ENCODE measurements at places on chromosomes 2 and 18.

GRCh38 chr18:31510319-31510718, 12.3 kb downstream of the DSG2 start:
- no peak for DNase-seq

GRCh38 chr2:135230150-135230549, 178.1 kb downstream of the RAB3GAP1 start:
- DNase-seq: no peak

DNA sequence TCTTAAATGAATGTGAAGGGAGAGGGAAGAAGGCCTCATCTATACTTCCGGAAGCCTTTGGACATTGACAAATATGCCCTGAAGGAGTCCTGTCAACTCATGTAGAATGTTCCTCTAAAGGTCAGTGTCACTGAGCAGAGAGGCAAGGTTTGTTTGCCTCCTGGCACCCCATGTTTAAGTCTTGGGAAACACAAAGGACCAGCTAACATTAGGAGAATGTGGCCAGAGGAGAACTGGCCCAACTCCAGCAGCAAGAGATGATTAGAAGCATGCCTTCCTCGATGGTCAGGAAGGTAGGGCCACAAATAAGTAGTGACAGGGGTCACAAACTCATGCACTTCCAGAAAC, 5.7 kb downstream of the DYSF start:
- no peak for DNase-seq

GRCh38 chr2:163774862-163775261, 39.1 kb upstream of the FIGN start:
- no peak for DNase-seq

DNA sequence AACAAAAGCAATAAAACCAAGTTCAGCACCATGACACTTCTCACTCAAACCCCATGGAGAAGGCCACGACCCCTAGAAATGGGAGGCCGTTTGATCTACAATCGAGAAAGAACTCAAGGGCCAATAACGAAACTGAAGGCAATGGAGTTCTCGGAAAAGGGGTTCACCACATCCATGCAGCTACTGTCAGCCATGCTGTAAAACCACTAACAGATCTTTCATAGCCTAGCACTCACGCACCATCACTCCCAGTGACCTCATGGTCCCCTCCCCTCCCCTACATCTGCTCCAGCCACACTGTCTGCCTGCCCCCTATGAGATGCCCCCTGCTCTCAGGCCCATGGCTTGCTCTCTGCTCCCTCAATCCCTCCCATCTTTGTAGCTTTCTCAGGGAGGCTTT, 135.3 kb downstream of the TMEM163 start:
- no peak for DNase-seq

DNA sequence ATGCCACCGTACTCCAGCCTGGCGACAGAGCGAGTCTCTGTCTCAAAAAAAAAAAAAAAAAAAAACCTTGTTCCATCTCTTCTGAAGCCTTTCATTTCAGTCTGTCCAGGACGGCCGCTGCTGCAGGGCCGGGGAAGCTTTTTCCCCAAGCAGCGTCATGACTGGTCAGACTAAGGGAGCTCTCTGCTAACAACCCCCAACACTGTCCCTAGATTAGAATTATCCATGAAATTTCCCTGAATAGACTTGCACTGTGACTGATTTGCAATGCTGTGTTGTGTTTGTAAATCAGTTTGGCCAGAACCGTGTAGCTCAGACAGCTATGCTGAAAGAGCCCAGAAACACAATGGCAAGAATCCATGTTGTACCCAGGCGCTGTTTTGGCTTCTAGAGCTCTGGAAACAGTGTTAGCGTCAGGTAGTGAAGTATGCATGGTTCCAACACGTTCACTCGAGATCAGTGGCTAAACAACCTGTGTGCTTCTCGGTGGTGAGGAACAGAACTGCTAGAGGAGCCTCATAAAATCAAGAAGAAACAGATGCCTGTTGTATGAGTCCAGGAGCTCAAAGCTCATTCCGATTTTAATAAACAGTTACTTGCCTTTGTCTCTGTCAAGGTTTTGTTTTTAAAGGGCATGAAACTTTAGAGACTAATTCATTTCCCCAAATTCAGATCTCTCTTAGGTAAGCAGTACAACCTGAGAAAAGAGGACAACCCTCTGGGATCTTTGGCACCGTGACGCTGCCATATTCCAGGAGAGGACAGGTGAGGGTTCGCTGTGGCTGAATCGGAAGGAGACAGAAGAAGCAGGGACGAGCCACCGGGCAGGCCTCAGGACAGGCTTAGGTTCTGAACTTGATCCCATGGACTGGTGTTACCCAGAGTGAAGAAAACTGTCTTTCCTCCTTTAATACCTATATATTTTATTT, 43.5 kb downstream of the GORASP2 start:
- DNase-seq: no peak

- no peak for DNase-seq
Measured at GRCh38 chr2:121256720-121257479, 28.1 kb downstream of the TFCP2L1 start.

DNA sequence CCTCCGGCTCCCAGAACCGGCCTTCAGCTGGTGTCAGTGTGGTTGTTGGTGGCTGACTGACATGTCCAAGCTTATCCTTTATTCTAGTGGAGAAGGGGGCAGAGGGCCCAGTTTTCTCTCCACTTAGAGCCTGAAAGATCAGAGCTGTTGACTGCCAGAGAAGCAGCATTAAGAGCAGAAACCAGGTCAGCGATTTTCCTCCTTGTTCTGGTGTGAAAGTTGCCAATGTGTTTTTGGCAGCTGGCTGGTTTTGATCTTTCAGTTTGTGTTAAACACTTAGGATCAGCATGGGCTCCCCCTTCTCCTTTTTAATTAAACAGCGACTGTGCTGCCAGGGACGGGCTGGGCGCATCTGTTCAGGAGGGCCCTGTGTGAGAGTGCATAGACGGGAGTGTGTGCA, 100.9 kb downstream of the ASAP2 start:
- DNase-seq: peak; percentile 59

DNA sequence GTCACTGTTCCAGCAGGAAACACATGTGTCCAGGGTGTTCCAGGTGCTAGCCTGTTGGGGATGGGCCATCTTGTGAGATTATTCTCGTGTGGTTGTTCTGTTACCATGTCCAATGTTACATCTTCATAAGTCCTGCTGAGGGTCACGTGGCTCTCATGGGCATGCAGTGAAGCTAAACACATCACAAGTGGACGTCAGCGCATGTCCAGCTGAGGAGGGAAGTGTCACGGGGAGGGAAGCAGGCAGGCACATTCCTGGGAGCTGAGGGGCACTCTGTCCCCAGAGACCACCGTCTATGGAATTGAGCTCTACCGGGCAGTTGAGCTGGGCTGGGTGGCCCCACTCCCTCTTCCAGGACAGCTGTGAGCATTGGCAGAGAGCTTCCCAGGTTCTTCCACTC, 155.3 kb upstream of the TWIST2 start:
- no peak for DNase-seq

- DNase-seq: no peak
Measured at GRCh38 chr2:152559008-152559407, 158.3 kb downstream of the PRPF40A start.

DNA sequence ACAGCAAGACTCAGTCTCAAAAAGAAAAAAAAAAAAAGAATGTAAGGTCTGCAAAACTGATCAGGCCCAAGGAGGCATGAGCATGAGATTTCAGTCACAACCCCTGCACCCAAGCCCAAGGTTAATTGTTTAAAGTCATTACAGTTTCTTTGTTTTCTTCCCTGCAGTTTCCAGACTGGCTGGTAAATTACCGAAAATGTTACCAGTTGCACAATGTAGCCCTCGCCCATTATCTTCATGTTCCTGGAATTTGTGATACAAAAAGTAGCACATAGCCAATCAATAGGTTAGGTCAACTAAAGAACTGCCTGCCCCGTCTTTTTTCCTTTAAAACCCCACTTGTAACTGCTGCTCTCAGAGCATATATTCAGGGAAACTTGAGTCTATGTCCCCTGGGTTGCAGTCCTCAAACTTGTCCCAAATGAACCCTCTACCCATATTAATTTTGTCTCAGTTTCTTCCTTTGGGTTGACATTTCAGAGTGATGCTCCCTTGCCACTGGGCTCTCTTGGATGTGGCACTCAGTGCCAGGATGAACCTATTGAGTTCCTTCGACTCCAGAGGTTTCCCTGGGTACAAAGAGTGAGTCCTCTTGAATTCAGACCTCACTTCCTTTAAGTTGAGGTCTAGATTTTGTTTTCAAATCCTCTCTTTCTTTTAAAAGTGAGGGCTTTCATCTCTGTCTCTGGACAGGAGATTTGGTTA, 216.2 kb upstream of the HS6ST1 start:
- DNase-seq: no peak

DNA sequence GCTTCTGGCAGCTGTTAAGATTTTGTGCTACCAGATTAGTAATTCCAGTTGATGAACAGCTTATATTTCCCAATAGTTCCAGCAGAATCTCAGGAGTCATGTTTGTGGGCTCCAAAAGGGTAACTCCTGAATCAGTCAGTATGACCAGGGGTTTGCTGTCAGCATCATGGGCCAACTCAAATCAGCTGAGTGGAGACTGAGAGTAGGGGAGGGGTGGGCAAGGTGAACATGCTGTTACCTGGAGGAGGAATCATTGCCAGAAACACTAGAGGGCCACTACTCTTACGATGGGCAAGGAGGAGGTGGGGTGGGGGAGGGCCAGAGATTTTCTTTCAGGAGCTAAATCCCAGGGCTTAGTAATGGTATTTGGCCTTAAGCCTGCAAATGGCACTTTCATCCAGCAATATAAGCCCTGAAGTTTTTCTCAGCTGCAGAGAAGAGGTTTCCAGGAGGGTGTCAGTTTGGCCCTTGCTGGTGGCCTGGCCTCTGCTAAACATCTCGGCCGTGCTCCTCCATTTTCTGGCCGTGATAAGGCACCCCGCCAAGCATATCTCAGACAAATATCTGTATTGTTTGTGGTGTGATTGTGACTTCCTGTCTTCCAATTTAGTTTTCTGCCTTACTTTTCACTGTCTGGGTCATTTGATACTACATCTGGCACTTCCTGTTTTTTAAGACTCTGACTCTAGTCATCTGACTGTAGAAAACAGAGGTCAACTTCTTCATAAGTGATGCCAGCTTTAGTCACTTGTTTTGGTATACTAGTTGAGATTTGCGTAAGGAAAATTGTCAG, 120.5 kb upstream of the CXCR4 start:
- DNase-seq: peak; percentile 89

- peak; percentile 55 for DNase-seq
Measured at GRCh38 chr2:54559593-54560145, 103.5 kb downstream of the SPTBN1 start.

DNA sequence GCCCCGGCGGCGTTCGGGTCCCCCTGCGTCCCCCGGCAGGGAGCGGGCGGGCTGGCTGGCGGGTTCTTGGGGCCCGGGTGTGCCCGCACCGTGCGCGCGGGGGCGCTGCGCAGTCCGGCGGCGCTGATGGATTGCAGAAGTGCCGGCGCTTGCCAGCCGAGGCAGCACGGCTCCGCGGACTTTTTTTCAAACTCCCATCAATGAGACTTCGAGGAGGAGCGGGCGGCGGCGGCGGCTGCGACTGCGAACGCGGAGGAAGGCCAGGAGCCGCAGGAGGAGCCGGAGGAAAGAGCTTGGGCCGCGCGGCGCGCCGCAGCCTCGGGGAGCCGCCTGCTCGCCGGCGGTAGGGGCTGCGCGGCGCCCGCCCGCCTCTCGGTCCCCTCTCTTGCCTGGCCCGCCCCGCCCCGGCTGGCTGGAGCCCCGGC, at the start of gene GLI2:
GLI2 (plus strand) TSS at position 123 of the 425 bp plus-strand sequence. CDS start 61,453 bp downstream, outside the sequence.
- DNase-seq: peak; percentile 40

DNA sequence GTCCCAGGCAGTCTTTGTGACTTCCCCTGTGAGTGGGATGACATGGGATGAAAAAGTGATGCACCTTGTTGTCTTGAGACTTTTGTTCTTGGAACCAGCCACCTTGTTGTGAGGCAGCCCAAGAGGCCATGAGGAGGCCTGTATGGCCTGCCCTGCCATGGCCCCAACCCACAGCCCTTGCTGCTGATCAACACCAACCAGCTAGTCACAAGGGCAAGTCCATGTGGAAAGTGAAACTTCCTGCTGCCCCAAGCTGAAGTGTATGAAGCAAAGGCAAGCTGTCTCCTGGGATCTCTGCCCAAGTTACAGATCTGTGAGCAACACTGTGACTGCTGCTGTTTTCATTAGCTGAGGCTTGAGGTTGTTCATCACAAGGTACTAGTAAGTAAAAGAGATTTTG, 21.6 kb downstream of the TMEM18 start:
- no peak for DNase-seq

DNA sequence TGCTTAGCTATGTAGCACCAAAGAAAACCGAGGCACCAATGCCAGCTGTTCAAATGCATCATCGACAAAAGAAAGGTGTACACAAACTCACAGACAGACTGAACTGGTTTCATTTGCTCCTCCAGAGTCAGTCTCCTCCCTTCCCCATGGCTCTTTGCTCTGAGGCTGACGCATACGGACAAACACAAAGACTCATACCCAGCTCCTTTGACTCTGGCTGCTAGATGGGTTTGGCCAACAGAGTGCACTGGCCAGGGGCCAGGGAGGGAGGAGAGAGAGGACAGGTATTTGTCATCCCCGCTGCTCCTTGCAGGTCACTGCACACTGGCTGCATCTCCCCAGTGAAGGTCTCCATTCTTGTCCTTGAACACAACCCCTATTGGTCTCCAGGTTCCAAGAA, 40.7 kb downstream of the DNER start:
- DNase-seq: no peak

DNA sequence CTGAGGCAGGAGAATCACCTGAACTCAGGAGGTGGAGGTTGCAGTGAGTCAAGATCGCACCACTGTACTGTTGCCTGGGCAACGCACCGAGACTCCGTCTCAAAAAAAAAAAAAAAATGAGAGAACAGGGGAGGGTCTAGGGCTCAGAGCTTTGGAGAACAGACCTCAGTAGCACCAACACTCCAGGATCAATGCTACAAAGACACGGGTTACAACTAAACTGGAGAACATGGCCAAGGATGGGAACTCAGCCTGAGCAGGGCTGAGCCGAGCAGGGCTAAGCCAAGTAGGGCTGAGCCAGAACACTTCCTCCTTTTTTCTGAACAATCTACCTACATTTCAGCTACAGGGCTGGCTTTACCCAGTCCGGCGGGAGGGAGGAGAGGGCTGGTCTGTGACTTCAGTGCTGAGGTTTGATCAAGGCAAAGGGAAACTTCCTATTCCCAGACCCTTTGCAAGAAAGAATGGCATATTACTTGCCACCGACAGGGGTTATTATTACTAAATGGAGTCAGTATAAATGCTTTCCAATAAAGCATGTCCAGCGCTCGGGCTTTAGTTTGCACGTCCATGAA, 2.9 kb upstream of the CASP8 start:
- peak; percentile 69 for DNase-seq

- no peak for DNase-seq
Measured at GRCh38 chr2:217071416-217071815, 211.6 kb upstream of the TNP1 start.

- DNase-seq: no peak
Measured at GRCh38 chr18:30595942-30596341, 446.6 kb downstream of the DSC3 start.

- DNase-seq: peak; percentile 24
Measured at GRCh38 chr2:28624793-28625701, 126.6 kb upstream of the PPP1CB start.

GRCh38 chr2:7071916-7072556, 154.8 kb downstream of the RNF144A start:
- no peak for DNase-seq

DNA sequence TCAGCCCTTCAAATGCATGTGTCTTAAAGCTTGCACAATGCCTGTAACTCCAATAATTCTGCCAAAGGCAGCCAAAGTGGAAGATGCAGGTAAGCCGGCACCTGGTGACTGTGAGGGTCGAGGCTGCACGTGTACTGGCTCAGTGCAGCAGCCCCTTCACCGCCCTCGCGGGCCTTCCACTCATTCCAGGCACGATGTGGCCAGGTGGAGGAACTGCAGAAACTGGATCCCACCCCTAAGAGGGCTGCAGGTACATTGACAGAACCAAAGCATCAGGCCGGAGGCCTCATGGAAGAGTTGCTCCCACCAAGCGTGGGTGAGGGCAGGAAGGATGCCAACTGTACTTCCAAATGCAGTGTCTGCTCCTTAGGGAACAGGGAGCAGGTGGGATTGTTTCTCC, 253.4 kb downstream of the HDAC4 start:
- DNase-seq: no peak

Data from pons (tissue), 1 donor.